ENCODE measurements at places on chromosomes 7 and 10. TPM values are rescaled to one million over a fixed set of nuclear protein-coding genes. Genes with fewer than 3 reads are reported as not detected.

Gene ZNF282
- 30.9 TPM for total RNA-seq

Gene SPDYE5
- total RNA-seq: not detected

Gene OR2A12
- not detected for total RNA-seq

Gene ASZ1
- not detected for total RNA-seq

DNA sequence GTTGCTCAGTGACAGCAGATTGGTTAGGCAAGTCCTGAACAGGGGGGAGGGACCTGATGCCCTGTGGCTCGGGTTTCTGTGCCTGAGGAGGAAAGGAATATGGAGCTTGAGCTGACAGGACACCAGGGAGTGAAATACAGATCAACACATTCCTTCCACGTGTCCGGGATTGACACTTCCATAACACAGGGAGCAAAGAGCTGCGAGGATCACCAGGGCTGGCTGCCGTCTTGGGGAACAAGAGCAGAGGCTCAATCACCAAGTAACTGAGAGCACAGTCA lies 36.7 kb upstream of the EFCAB10 start:
- no peaks in the 10 kb centered on the region for H3K27me3 ChIP-seq
- no peak overlapping the region for H3K27ac ChIP-seq
- H3K4me1 ChIP-seq: no peaks in the 10 kb centered on the region
- no peaks in the 10 kb centered on the region for H3K36me3 ChIP-seq
- DNase-seq: no peak
- no peak overlapping the region for H3K4me3 ChIP-seq

- H3K27ac ChIP-seq: no peak overlapping the region
- no peaks in the 10 kb centered on the region for H3K4me1 ChIP-seq
- no peaks in the 10 kb centered on the region for H3K27me3 ChIP-seq
- no peak for DNase-seq
- no peaks in the 10 kb centered on the region for H3K36me3 ChIP-seq
Observed at GRCh38 chr7:18521945-18522566, 26.5 kb downstream of the HDAC9 start.

GRCh38 chr7:132943645-132944044 lies 138.2 kb downstream of the CHCHD3 start:
- no peak for DNase-seq
- no peak overlapping the region for H3K27ac ChIP-seq
- H3K4me3 ChIP-seq: no peak overlapping the region
- H3K4me1 ChIP-seq: no peaks in the 10 kb centered on the region
- no peaks in the 10 kb centered on the region for H3K36me3 ChIP-seq
- H3K27me3 ChIP-seq: no peaks in the 10 kb centered on the region

DNA sequence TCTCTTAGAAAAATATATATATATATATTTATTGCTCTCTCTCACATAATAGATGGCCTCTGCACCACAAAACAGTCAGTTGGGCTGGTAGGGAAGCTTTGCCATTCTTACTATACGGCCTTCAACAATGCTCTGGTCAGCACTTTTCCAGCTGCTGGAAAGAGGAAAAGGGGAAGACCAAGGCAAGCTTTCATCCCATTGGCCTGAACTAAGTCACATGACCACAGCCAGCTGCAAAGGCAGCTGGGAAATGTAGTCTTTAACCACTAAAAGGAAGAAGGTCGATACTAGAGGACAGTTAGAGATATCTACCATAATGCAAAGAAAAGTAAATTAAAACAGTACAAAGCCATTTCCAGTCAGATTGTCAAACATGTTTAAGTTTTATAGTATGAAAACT lies 58.4 kb upstream of the MACROH2A2 start:
- H3K27me3 ChIP-seq: no peaks in the 10 kb centered on the region
- no peaks in the 10 kb centered on the region for H3K4me1 ChIP-seq
- no peaks in the 10 kb centered on the region for H3K36me3 ChIP-seq
- no peak overlapping the region for H3K27ac ChIP-seq
- DNase-seq: no peak

DNA sequence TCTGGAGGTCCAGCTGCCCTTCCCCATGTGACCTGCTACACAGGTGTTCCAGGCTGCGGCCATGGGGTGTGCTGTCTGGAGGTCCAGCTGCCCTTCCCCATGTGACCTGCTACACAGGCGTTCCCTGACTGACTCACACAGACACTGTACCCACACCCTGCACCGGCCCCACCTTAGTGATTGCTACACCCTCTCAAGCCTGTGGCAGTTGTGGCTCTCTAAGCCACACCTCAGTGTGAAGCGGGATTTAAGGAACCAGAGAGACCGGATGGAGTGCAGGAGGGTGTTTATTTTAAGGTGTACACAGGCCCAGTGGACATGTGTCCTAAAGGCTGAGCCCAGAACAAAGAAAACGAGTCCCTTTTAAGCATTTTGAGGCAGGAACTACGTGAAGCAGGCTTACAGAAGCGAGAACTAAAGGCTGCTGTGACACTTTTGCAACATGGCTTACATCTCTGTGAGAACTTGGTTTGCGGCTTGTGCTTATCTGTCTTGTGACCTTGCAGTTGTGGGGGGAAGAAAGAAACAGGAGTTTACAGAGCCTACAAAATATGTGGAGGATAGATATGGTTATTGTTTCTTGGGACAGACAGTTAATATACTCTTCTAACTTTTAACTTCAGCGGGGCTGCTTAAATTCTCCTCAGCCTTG lies 326.4 kb downstream of the PAXIP1 start:
- no peaks in the 10 kb centered on the region for H3K4me1 ChIP-seq
- H3K27ac ChIP-seq: no peak overlapping the region

GRCh38 chr7:132980402-132980801 lies 101.5 kb downstream of the CHCHD3 start:
- no peak overlapping the region for H3K4me3 ChIP-seq
- H3K27me3 ChIP-seq: no peaks in the 10 kb centered on the region
- H3K27ac ChIP-seq: no peak overlapping the region

- no peaks in the 10 kb centered on the region for H3K36me3 ChIP-seq
- H3K27me3 ChIP-seq: no peaks in the 10 kb centered on the region
- H3K4me1 ChIP-seq: no peaks in the 10 kb centered on the region
- H3K4me3 ChIP-seq: no peak overlapping the region
- DNase-seq: no peak
Observed at GRCh38 chr7:333393-333764, 43.4 kb downstream of the FOXL3 start.

DNA sequence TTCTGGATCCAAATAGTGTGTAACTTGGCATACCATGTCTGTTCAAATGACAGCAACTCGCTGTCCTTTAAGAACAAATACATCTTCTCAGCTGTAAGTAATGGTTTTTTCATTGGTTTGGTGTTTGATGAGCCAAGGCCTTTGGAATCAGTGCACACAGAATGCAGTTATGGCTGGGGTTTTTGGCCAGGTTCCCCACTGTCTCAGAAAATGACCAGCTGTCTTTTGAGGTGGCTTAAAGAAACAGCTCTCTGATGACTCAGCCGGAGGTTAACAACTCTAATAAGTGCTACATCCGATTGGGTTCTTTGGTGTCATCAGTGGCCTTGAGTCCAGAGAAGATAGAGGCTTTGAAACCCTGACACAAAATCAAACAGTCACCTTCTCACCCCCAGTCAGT lies 688.4 kb downstream of the REEP3 start:
- no peak overlapping the region for H3K27ac ChIP-seq
- no peak overlapping the region for H3K4me3 ChIP-seq
- H3K4me1 ChIP-seq: no peaks in the 10 kb centered on the region
- H3K27me3 ChIP-seq: no peaks in the 10 kb centered on the region

GRCh38 chr7:35699796-35700305 lies 4.9 kb upstream of the HERPUD2 start:
- H3K36me3 ChIP-seq: no peaks in the 10 kb centered on the region
- no peak overlapping the region for H3K27ac ChIP-seq
- H3K4me1 ChIP-seq: no peaks in the 10 kb centered on the region
- H3K4me3 ChIP-seq: no peak overlapping the region
- no peaks in the 10 kb centered on the region for H3K27me3 ChIP-seq

GRCh38 chr7:30083334-30083733 lies 51.5 kb upstream of the MTURN start:
- peaks cover 6% of the 10 kb centered on the region for H3K4me1 ChIP-seq
- no peak for DNase-seq
- H3K27me3 ChIP-seq: no peaks in the 10 kb centered on the region
- no peak overlapping the region for H3K4me3 ChIP-seq

GRCh38 chr10:4344492-4344994 lies 481.5 kb upstream of the AKR1E2 start:
- H3K36me3 ChIP-seq: no peaks in the 10 kb centered on the region
- no peak overlapping the region for H3K27ac ChIP-seq
- no peak overlapping the region for H3K4me3 ChIP-seq
- H3K4me1 ChIP-seq: no peaks in the 10 kb centered on the region
- H3K27me3 ChIP-seq: no peaks in the 10 kb centered on the region
- no peak for DNase-seq

DNA sequence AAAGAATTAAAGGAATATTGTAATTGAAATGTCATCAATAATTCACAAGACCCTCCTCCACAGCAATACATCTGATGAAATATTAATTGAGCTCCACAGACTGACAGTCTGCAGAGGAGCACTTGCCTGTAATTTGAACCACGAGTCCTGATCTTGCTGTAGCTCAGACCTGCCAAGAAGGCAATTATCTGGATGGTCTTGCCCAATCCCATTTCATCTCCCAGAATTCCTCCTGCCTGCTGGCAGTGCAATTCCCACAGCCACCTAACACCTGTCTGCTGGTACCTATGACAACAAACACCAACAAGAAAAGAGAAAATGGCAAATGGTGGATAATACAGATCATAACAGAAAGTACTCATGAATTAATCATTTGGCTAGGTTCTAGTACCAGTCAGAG lies 38.5 kb downstream of the ERCC6 start:
- no peak for DNase-seq
- H3K27ac ChIP-seq: no peak overlapping the region
- H3K4me3 ChIP-seq: no peak overlapping the region
- H3K4me1 ChIP-seq: no peaks in the 10 kb centered on the region
- peaks cover 3% of the 10 kb centered on the region for H3K36me3 ChIP-seq

DNA sequence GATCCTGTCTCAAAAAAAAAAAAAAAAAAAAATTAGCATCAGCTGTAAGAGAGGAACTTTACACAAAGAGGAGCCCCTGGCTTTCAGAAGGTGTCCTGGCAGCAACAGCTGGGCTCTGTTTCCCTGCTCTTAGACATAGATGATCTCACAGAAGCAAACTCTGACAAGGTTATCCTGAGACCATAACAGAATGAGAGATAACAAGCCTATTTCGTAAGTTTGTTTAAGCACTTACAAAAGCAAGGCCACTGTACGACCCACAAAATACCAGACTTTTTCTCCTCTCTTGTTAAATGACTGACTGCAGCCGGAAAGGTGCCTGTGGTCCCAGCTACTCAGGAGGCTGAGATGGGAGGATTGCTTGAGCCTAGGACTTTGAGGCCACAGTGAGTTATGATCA lies 33.3 kb upstream of the OTUD1 start:
- H3K36me3 ChIP-seq: no peaks in the 10 kb centered on the region
- DNase-seq: no peak
- H3K4me1 ChIP-seq: no peaks in the 10 kb centered on the region
- H3K27ac ChIP-seq: no peak overlapping the region
- no peak overlapping the region for H3K4me3 ChIP-seq

GRCh38 chr10:47127188-47127785 lies 172.7 kb upstream of the GDF10 start:
- no peaks in the 10 kb centered on the region for H3K27me3 ChIP-seq
- H3K4me3 ChIP-seq: no peak overlapping the region
- no peaks in the 10 kb centered on the region for H3K4me1 ChIP-seq
- DNase-seq: no peak
- no peaks in the 10 kb centered on the region for H3K36me3 ChIP-seq

DNA sequence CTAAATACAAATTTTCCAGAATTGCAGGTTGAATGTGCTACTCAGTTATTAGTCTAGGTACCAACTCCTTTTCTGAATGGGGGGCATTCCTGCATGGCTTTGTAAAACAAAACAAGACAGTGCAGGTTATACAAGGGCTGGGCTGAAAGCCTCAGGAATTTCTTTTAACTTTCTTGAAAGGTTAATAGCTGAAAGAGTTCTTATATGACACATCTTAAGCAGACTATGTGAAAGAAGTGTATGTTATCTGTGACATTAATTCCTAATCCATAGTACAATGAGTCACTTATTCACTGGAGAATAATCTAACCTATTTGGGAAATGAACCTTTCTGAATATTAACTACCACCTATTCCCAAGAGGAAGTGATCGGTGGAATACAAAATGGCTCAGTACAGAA lies 115.6 kb upstream of the FAM133B start:
- H3K4me1 ChIP-seq: peaks cover 5% of the 10 kb centered on the region
- H3K4me3 ChIP-seq: no peak overlapping the region
- H3K36me3 ChIP-seq: no peaks in the 10 kb centered on the region
- no peaks in the 10 kb centered on the region for H3K27me3 ChIP-seq

DNA sequence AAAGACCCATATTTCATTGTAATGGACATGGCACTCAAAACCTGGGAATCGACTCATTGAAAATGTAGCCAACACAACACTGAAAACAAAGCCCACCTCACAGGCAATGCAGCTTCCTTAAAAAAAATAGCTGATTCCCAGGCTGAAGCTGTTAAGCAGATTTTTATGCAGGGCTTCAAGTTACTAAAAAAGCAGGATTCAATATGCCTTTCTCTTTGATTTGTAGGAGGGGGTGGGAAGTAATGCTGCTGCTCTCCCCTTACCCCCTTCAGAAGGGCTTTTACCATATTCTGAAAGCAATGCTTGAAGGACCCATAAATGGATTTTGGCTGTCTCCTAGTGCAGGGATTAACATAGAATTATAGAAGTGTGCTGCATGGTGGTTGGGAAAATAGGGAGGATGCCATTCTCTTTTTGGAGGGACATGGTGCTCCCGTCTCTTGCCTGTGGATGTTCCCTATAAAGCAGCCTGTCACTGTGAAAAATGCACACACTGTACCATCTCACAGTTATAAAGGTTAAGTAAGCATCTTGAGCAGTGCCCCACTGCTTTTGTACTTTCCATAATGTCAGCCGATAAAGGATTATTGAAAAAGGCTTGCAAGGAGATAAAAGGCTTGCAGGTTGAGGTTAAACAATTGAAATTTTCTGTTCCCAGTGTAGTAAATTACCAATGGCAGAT lies 262.8 kb downstream of the AUTS2 start:
- peaks cover 1% of the 10 kb centered on the region for H3K36me3 ChIP-seq
- peaks cover 20% of the 10 kb centered on the region for H3K4me1 ChIP-seq
- H3K27me3 ChIP-seq: no peaks in the 10 kb centered on the region
- DNase-seq: no peak

- no peak for DNase-seq
- peaks cover 1% of the 10 kb centered on the region for H3K4me1 ChIP-seq
- no peak overlapping the region for H3K27ac ChIP-seq
- H3K36me3 ChIP-seq: no peaks in the 10 kb centered on the region
- H3K27me3 ChIP-seq: no peaks in the 10 kb centered on the region
- H3K4me3 ChIP-seq: no peak overlapping the region
Observed at GRCh38 chr10:45399113-45399512, 25.1 kb downstream of the ALOX5 start.

- H3K27ac ChIP-seq: no peak overlapping the region
- no peak for DNase-seq
- H3K4me1 ChIP-seq: no peaks in the 10 kb centered on the region
- no peak overlapping the region for H3K4me3 ChIP-seq
Observed at GRCh38 chr10:108771106-108771505, 1152.2 kb downstream of the XPNPEP1 start.

DNA sequence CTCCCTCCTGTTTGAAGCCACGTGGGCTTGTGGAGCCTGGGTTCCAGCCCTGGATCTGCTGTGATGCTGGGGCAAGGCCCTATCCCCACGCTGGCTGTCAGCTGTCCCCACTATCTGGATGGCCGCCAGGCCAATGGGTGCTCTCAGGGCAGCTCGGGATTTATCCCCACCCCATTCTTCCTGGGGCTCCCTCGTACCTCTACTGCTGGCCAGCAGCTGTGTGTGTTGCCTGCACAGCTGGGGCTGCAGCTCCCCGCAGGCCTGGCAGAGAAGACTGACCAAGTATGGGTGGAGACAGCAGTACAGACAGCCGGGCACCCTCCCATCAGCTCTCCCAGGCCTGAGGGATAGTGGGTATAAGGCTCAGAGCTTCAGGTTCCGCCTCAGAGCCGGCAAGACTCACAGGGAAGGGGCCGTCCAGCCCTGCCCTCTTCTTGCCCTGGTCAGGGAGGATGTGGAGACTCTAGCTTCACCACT lies 13.6 kb downstream of the CLIP2 start:
- peaks cover 13% of the 10 kb centered on the region for H3K36me3 ChIP-seq
- no peak overlapping the region for H3K4me3 ChIP-seq
- no peak overlapping the region for H3K27ac ChIP-seq
- DNase-seq: no peak

Data from GM12878 (cell line).